ENCODE measurements at places on chromosomes 1 and 21. TPM values are rescaled to one million over a fixed set of nuclear protein-coding genes. Genes with fewer than 3 reads are reported as not detected.

The AIM2 gene
- total RNA-seq = 1.1 TPM

GRCh38 chr1:152901631-152902030 is 6.7 kb upstream of the IVL start:
- no peak overlapping the region for H3K27ac ChIP-seq
- no peaks in the 10 kb centered on the region for H3K36me3 ChIP-seq
- no peaks in the 10 kb centered on the region for H3K4me1 ChIP-seq
- no peaks in the 10 kb centered on the region for H3K27me3 ChIP-seq
- DNase-seq = no peak

The ATP1A2 gene
- total RNA-seq = 146 TPM

DNA sequence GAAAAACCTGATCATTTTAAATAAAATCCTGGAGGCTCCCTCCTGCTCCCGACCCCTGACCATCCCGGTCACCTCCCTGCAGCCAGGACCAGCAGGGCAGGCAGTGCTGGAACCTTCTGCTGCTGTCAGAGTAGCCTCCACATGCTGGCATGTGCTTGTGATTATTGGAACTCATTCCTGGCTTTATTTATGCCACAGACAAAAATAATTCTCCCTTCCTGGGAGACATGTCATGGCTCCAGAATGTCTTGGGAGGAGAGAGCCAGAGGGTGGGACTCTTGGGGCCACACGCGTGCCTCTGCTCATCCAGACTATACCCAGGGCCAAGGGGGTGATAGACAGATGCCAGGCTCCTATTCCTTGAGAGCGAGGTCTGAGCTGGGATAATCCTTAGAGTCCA is 183.6 kb upstream of the RAB4A start:
- H3K27me3 ChIP-seq = no peaks in the 10 kb centered on the region
- H3K27ac ChIP-seq = peak overlapping the region; percentile 90
- peak overlapping the region; percentile 12 for H3K4me3 ChIP-seq
- DNase-seq = peak; percentile 11
- H3K36me3 ChIP-seq = no peaks in the 10 kb centered on the region

The C1QTNF12 gene
- 12.5 TPM for total RNA-seq
